ENCODE measurements at places on chromosomes 7 and 10.

DNA sequence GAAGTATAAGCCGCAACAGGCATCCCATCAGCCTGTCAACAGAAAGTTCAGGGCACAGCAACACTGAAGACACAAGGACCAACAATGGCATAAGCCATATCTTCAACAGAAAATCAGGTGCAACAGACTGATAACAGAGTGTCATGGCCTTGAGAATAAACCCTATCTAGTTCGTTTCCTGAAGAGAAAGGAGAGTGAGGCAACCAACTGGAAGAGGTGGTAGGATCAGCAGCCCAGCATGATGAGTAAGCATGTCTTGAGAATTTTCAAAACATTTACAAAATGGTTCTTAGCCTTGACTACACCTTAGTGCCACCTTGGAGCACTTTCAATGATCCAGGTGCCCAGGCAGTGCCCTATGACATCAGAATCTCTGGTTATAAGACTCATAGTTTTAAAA lies 290.2 kb upstream of the SEMA3C start:
- DNase-seq = no peak

DNA sequence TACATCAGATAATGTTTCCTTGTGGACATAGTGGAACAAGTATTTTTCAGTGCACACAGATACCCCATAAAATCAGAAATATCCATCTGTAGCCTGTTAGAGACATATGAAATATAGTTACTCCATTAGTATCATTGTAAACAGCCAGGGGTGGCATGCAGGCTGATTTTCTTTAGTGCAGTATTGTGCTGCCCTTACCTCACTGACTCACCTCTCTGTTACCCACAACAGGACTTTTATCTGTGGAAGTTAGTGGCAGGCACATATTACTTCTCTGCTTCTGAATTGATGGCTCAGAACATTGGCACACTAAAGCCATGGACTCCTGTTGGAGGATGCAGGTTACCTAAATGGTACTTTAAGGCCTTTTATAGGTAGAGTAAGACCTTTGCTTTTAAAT lies 70.0 kb downstream of the SLC25A40 start:
- no peak for DNase-seq

- no peak for DNase-seq
Observed at GRCh38 chr7:41451826-41452225, 251.1 kb downstream of the INHBA start.

GRCh38 chr10:100977436-100977835 lies 8.1 kb downstream of the SEMA4G start:
- no peak for DNase-seq

GRCh38 chr7:75040512-75040911 lies 33.1 kb downstream of the RCC1L start:
- DNase-seq = no peak

GRCh38 chr7:112383671-112384417 lies 66.4 kb upstream of the IFRD1 start:
- no peak for DNase-seq

DNA sequence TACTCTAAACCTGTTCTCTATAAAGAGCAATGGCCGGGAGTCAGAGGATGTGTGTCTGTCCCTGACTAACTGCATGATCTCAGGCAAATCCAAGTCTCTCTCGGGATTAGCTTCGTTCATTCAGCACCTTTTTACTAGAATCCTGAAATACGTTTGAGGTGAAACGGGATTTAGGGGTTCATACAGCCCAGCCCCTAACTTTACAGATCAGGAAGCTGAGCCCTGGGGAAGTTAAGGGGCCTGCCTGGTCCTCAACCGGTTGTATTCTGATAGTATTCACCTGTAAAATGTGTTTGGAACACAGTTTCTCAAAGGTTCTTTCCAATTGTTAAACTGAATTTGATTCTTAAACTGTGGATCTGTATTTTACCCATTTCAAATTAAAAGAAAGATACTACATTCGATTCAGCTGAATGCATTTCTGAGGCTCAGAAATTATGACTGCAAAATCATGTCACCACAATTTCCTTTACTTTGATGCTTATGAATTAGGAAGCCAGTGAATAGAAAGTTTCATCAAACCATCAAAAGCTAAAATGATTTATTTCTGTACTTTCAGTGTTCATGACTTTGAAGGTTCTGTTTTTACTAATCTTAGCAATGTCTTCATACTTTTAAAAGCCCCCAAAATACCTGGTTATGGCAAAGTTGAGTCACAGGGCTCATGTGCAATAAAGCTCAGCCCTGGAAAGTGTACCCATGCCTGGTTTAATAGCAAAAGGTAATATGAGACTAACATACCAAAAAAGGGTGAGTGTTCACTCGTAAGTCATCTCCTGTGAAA lies 28.9 kb upstream of the EZH2 start:
- DNase-seq = no peak

GRCh38 chr10:70599791-70600190 lies 2.8 kb downstream of the PRF1 start:
- DNase-seq = no peak

- DNase-seq = no peak
Observed at GRCh38 chr7:141915565-141915964, 634 bp upstream of the OR9A4 start.

GRCh38 chr7:20283385-20283784 lies 47.3 kb upstream of the ITGB8 start:
- DNase-seq = no peak

- DNase-seq = peak; percentile 95
Observed at GRCh38 chr10:126270111-126270510, 118.2 kb downstream of the ADAM12 start.

- DNase-seq = no peak
Observed at GRCh38 chr7:43229801-43230200, 117.4 kb downstream of the HECW1 start.

DNA sequence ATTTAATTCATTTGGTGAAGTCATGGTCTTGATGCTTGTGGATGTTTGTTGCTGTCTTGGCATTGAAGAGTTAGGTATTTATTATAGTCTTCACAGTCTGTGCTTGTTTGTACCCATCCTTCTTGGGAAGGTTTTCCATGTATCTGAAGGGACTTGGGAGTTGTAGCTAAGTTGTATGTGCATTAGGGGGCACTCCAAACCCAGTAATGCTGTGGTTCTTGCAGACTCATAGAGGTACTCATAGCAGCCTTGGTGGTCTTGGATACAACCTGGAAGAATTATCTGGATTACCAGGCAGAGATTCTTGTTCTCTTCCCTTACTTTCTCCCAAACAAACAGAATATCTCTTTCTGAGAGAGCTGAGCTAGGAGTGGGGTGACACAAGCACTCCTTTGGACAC lies 93.2 kb downstream of the ADCYAP1R1 start:
- DNase-seq = no peak

GRCh38 chr10:86058964-86059363 lies 307.6 kb downstream of the GRID1 start:
- no peak for DNase-seq

DNA sequence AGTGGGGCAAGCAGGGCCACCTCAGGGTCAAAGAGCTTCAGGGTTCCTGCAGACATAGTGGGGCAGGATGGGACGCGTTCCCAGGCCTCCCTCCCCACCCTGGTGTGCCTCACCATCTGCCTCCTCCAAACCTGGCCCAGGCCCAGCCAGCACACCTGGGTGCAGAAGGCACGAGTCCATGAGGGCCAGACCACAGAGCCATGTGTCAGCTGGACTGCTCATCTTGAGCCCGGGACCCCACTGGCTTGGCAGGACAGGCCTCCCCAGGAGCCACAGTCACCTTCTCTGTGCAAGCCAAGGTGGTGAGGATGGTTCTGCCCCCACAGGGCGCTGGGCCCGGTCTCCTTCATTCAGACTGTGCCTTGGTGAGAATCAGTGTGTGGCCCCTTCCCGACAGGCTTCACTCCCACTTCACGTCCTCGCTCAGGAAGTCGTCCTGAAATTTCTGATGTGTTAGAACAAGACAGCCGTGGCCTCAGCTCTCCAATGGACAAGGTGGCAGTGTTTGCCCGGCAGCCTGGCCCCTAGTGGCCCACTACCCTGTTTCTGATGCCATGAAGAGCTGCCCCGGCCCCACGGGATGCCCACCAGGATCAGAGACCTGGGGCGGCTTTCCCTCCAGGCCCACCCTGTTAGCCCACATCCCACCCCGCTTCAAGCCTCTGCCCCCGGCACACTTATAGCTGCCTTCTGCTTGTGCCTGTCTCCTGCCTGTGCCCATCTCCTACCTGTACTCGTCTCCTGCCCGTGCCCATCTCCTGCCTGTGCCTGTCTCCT lies 59.6 kb upstream of the EBF3 start:
- DNase-seq = no peak

DNA sequence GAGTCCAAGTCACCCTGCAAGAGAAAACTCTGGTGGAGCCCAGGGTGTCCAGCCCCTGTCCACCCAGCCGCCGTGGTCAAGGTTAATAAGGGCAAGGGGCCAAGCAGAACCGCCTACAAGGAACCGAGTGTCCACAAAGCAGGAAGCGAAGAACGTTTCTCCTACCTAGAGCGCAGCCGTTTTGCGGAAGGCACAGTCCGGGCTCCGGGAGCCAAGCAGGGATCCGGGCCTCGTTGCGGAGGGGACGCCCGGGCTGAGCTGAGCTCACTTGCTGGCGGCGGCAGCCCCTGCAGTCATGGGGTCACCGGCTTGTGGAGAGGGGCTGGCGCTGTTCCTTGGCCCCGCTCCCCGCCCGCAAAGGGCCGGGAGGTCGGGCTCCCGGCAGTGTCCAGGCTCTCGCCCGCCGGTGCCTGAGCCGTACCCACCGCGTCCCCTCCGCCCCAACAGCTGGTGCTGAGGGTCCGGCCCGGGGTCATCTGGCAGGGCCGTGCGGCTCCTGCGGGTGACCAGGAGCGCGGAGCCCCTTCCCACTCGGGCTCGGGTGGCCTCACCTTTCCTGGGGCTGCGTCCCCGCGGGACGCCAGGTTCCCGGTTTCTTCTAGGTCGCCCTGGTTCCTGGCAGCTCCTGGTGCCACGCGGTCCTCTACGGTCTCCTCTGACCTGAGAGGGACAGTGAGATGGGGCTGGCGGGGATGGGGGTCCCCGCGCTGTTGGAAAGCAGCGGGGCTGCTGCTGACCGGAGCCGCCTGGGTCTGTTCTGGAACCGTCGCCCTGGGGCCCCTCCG lies 14.0 kb upstream of the ZNF273 start:
- DNase-seq = no peak

DNA sequence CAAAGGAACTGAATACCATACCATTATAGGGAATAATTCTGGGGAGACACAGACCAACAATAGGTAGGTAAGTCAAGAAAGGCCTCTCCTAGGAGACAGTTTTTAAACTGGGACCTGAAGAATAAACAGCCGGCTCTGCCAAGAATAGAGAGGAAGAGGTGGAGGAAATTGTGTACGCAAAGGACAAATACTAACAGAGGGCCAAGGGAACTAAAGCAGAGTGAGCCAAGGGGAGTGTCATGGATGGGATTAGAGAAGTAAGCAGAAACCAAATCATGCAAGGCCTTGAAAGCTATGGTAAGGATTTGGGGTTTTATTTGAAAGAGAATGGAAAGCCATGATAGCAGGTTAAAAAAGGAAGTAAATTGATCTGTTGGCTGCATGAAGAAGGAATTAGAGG lies 18.1 kb upstream of the ITGB8 start:
- no peak for DNase-seq

DNA sequence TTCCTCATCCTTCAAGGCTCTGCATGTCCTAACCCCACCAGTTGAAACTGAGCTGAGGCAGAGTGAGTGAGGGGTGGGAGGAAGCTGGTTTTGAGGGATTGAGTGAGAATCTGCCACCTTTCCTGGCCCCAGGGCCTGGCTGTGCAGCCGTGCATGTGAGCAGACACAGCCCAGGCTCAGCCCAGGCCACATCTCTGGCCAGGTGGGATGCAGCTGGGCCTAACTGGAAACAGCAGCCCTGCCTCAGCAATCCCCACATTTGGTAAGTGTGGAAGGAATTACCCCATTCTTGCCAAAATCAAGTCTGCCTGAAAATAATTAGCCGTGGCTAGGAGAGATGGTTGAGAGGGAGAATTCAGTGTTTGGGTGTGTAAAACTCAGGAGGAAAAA lies 116.6 kb downstream of the NEURL1 start:
- no peak for DNase-seq

- DNase-seq = no peak
Observed at GRCh38 chr7:76062254-76062653, 14.3 kb downstream of the MDH2 start.

DNA sequence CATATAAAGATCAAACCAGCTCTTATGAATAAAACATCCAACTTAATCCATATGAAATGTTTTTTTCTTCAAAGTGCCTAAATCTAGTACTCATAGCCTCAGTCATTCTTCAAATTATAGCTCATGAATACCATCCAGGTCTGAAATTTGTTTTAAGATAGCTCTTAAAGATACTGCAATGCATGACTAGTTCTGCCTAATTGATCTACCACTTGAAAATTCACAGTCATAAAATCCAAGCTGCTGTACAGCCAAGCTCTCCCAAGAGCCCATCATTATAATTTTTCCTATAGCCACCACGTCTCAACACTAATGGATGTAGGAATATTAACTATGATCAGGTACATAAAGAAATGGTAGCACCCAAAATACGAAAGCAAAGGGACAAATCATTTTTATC lies 87.9 kb upstream of the RNF148 start:
- DNase-seq = no peak

GRCh38 chr7:142556740-142557139 lies 192.5 kb upstream of the PRSS1 start:
- DNase-seq = peak; percentile 98

- DNase-seq = no peak
Observed at GRCh38 chr7:130352194-130353074, 7.8 kb downstream of the CPA5 start.

DNA sequence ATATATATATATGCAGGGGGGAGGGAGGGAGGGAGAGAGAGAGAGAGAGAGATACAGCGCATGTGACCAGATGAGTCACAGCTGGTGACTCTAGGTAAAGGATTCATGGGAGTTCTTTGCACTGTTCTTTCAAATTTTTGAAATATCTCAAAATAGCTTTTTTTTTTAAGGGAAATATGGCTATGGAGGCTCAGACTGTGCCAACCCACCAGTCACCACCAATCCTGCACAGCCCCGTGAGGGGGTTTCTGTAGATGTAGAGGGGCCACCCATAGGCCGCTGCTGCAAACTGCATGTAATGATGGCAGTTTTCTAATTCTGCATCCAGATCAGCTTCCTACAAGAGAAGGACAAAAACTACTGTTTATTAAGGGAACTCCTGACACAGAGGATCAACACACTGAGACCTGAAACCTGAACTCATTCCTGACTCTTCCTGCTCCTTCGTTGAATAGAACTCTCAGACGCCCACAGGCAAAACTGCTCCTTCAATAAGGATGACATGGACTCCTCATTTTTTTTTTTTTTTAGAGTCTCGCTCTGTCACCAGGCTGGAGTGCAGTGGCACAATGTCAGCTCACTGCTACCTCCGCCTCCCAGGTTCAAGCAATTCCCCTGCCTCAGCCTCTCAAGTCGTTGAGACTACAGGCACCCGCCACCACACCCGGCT lies 17.3 kb downstream of the DAGLB start:
- no peak for DNase-seq

- no peak for DNase-seq
Observed at GRCh38 chr10:125156739-125157480, 3.5 kb downstream of the CTBP2 start.

DNA sequence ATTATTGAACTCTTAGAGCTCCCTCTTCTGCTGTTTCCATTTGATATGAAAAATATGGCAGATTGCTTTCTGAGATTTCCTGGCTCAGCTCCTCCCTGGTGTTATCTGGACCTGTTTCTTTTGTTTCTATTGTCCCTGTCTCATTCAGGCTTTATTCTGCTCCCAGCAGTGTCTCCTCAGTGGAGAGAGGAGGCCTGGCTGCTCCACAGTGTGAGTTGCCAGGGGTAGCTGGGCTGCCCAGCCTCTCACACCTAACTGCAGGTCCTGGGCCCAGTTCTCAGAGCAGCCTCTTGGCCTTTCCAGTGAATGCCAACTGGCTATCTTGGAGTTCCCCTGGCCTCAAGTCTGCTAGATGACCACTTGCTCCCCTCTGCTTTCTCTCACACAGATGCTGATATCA lies 127.0 kb downstream of the VPS41 start:
- no peak for DNase-seq

GRCh38 chr7:23267357-23267756 lies 20.8 kb downstream of the GPNMB start:
- no peak for DNase-seq
